Activated naive CD8-positive, alpha-beta T cell treated with anti-CD3 and anti-CD28 coated beads, Interleukin-2, amount 10 ng/mL, durations not matched to agents 7 days and 5 days (primary cell): ENCODE measurements at places on chromosomes 1 and 21. TPM values are rescaled to one million over a fixed set of nuclear protein-coding genes. Genes with fewer than 3 reads are reported as not detected.

Gene USH2A
- total RNA-seq = not detected

Gene FCRL3
- total RNA-seq = 13.0 TPM

Gene SH2D2A
- total RNA-seq = 89.2 TPM

Gene FCRL5
- total RNA-seq = 0.37 TPM

Gene EPHB2
- total RNA-seq = 0.26 TPM

Gene ESRRG
- not detected for total RNA-seq

Gene GUCA2A
- total RNA-seq = not detected

Gene LRRC7
- total RNA-seq = not detected

Gene TNFRSF4
- 3.1 TPM for total RNA-seq

Gene ZC3H12A
- 34.6 TPM for total RNA-seq

Gene PKLR
- not detected for total RNA-seq

Gene KDF1
- 1.8 TPM for total RNA-seq

Gene SH2D5
- total RNA-seq = 0.11 TPM

Gene KLF17
- total RNA-seq = not detected

Gene RIPPLY3
- not detected for total RNA-seq

Gene RSRP1
- total RNA-seq = 292 TPM

Gene GGPS1
- 34.9 TPM for total RNA-seq

Gene AIRE
- not detected for total RNA-seq

Gene KNCN
- not detected for total RNA-seq

Gene HSPG2
- total RNA-seq = 9.5 TPM

Gene OR2T5
- total RNA-seq = not detected

Gene BRWD1
- 62.9 TPM for total RNA-seq

Gene FAM78B
- total RNA-seq = not detected

Gene ADAM30
- not detected for total RNA-seq

Gene DYRK1A
- total RNA-seq = 109 TPM

Gene KCNJ15
- not detected for total RNA-seq

Gene SLX9
- total RNA-seq = 44.2 TPM

Gene LY9
- total RNA-seq = 70.9 TPM

Gene SPRR2F
- not detected for total RNA-seq

Gene UQCRHL
- 1.9 TPM for total RNA-seq
